ENCODE measurements at places on chromosomes 6 and 20.

DNA sequence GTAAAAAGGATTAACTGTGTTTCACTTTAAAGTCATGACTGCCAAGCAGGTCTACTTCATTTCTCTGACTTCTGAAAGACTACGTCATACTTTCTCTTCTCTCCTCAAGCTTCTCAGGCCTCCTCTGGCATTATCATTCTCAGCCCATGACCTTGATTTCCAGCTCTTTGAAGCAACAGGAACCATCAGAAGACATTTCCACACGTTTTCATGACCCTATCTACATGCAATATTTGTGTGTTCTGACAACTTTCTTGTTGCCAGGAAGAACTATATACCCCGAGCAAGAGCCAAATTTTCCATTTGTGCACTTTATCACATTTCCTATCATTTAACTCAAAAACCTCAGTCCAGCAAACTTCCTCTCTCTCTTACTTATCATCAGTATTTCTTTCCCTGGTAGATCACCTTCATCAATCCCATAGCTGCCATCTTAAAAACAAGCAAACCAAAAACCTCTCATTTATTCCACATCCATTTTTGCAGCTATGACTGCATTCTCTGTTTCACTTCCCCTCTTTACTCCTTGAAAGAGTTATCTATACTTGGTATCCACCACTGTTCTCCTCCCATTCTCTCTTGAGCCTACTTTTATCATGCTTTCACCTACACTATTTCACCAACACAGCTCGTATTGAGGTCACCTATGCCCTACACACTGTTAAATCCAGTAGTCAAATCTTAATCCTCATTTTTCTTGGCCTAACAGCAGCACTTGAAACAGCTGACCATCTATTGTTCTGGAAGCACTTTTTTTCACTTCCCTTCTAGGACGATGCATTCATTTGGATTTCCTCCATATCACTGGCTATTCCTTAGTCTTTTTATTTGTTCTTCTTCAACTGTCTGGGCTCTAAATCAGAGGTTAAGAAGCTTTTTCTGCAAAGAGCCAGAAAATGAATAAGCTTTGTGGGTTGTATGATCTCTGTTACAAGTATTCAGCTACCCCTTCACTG lies 47.1 kb downstream of the STX7 start:
- no peak for DNase-seq

DNA sequence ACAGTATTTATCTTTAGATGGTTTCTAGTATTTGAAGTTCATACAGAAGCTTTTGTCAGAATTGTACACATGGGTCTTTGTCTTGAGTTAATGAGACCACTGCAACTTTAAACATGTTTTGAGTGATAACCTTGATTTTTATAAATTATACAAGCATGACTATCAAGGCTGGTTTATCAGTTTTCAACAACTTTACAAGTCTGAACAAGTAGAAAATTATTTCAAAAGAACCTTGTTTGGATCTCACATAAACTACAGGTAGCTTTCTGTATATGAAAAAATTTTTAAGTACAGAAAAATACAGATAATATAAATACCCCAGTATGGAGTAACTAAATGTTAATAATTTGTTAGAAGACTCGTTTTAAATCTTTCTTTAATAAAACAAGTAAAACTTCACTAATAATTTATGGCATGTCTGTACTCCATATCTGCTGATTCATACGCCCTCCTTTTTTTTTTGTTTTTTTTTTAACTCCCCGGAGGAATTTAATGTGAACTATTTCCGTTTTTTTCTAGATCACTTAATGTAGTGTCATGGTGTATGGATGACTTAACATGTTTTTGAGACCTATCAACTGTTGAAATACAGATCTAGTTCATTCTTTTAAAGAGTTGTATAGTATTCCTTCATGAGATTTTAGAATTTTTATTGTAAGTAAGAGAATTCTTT lies 18.3 kb downstream of the VAPB start:
- no peak for DNase-seq

DNA sequence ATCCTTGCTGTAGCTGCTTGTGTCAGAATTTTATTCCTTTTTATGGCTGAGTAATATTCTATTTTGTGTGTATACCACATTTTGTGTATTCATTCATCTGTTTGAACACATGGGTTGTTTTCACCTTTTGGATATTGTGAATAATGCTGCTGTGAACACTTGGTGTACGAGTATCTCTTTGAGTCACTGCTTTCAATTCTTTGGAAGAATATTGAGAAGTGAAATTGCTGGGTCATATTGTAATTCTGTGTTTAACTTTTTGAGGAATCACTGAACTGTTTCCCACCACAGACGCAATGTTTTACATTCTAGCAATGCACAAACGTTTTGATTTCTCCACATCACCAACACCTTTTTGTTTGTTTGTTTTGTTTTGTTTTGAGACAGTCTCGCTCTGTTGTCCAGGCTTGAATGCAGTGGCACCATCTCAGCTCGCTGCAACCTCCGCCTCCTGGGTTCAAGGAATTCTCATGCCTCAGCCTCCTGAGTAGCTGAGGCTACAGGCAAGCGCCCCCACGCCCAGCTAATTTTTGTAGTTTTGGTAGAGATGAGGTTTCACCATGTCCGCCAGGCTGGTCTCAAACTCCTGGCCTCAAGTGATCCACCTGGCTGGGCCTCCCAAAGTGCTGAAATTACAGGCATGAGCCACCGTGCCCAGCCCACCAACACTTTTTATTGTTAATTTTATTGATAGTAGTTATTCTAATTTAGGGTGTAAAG lies 21.7 kb downstream of the CPXM1 start:
- DNase-seq = no peak

- DNase-seq = peak; percentile 63
These were observed 35.1 kb upstream of the BTN3A2 start for GRCh38 chr6:26329763-26330511.

DNA sequence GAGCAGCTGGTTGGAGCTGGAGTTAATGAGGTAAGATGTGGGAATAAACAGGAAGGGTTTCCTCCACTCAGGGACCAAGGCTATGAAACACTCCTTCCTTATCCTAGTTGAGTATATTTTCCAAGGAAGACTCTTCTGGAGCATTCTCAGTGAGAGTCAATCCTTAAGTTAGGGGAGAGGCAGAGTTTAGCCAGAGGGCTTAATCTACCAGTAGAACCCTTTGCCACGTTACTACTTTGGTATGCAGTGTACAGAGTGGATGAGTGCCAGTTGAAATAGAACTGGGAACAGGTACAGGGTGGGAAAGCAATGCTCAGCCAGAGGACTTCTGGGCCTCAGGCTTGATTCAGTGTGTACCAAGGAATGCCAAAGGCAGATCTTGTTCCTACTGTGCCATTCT lies 114.3 kb downstream of the UBE3D start:
- DNase-seq = no peak

DNA sequence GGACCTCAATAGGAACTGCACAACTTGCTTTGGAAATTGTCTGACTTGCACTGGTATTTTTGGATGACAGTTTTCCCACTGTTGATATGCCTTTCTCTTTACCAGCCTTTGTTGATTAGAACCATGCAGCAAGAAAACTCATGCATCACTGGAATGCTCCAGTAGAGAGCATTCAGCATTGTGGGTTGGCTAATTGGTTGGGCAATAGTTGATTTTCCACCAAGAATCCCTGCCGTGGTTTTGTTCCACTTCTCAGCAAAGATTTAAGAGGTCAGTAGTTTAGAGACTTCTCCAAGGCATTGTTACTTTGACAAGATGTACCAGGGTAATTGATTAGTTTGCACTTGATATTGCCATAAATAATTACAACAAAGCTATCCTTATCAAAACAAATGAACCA lies 260.0 kb downstream of the DHX35 start:
- no peak for DNase-seq

- DNase-seq = no peak
These were observed 26.9 kb downstream of the CLVS2 start for GRCh38 chr6:123022975-123023374.

GRCh38 chr20:10877342-10877741 lies 203.5 kb upstream of the JAG1 start:
- no peak for DNase-seq

GRCh38 chr6:26285143-26286134 lies 79.6 kb upstream of the BTN3A2 start:
- peak; percentile 92 for DNase-seq

DNA sequence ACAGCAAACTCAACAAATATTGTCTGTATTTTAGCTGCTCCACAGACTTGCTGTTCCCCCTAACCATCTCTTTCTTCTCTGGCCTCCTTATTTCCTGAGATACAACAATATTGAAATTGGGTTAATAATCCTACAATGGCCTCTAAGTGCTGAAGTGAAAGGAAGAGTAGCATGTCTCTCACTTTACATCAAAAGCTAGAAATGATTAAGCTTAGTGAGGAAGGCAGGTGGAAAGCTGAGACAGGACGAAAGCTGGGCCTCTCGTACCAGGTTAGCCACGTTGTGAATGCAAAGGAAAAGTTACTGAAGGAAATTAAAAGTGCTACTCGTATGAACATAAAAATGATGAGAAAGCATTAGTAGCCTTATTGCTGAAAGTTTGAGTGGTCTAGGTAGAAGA lies 63.8 kb downstream of the ELOVL5 start:
- no peak for DNase-seq

DNA sequence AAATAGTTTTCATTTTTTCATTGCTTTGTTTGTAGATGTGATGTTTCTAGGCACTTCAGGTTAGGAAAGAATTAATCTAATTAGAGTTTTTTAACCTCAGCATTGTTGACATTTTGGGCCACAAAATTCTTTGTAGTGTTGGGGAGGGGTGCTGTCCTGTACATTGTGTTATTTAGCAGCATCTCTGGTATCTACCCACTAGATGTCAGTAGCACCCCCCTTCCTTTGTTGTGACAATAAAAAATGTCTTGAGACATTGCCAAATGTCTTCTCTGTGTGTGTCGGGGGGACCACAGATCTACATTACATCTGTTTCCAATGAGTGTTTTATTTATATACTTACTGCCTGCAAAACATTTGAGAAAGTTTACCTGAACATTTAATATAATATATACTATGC lies 45.6 kb downstream of the EYA4 start:
- DNase-seq = no peak

DNA sequence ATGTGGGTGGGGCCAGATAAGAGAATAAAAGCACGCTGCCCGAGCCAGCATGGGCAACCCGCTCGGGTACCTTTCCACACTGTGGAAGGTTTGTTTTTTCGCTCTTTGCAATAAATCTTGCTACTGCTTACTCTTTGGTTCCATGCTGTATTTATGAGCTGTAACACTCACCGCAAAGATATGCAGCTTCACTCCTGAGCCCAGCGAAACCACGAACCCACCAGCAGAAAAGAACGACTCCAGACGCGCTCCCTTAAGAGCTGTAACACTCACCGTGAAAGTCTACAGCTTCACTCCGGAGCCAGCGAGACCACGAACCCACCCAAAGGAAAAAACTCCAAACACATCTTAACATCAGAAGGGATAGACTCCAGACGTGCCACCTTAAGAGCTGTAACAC lies 76.7 kb downstream of the TFAP2A start:
- no peak for DNase-seq

GRCh38 chr6:170440437-170440836 lies 112.7 kb downstream of the PSMB1 start:
- no peak for DNase-seq

- DNase-seq = no peak
These were observed 6.3 kb downstream of the BRD2 start for GRCh38 chr6:32974541-32975308.

- DNase-seq = no peak
These were observed 104.5 kb downstream of the NOL4L start for GRCh38 chr20:32480371-32481241.

DNA sequence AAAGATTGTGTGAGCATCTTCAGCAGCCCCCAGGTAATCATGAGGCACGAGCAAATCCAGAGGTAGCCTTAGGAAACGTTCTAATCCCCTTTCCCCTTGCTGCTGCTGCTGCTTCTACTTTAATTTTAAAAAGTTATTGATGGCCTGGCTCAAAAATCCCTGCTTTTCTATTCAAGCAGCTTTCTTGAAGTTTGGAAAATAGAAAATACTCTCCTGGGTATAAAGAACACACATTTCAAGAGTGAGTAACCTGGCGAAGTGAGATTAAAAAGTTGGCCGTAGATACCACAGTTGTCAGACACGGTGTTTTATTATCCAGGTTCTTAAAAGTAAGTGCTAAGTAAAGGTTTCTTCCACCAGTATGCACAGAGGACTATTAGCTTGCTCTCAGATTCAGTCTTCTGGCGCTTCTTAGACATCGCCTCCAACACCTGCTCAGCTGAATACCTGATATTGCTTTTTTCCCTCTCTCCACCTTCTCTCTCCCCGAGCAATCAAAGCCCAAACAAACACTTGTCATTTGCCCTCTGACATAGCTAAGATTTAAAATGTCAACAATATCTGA lies 150.7 kb downstream of the EDN3 start:
- DNase-seq = no peak

- DNase-seq = no peak
These were observed 10.7 kb upstream of the LAMP5 start for GRCh38 chr20:9503526-9504245.

- no peak for DNase-seq
These were observed 8.4 kb downstream of the SLC35D3 start for GRCh38 chr6:136930528-136930927.

- DNase-seq = no peak
These were observed 447.4 kb downstream of the KIF16B start for GRCh38 chr20:16125816-16126215.

DNA sequence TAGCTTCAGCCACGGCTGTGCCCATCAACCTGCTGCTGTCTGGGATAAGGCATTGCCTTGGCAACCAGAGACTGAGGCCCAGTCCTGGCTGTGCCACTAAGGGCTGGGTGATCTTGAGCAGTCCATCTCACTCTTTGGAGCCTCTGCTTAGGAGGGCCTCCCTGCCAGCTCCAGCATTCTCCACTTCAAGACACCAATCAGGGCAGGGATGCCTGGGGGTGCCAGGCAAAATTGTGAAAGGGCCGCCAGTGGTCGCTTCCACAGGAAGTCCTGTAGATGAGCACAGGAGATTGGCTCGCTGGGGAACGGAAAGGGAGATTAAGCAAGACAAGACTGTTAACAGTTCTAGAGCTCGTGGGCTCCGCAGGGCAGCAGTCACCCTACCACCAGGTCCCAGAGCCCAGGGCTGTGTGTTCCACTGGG lies at the start of gene RAB44:
TSS of gene RAB44 (plus strand) at position 346 of the 423 bp plus-strand sequence. CDS start 6,410 bp downstream, outside the sequence.
- DNase-seq = no peak

DNA sequence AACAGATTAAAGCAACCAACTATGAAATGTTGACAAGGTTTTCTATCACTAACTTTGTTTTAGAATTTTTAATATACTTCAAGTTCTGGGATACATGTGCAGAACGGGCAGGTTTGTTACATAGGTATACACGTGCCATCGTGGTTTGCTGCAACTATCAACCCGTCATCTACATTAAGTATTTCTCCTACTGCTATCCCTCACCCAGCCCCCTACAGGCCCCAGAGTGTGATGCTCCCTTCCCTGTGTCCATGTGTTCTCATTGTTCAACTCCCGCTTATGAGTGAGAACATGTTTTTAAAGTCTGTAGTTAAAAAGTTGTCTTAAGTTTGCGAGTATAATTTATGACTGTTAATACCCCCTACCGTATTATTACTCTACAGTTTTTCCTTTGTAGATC lies 844.3 kb upstream of the MANEA start:
- DNase-seq = no peak

Measured in activated naive CD8-positive, alpha-beta T cell treated with anti-CD3 and anti-CD28 coated beads for 36 hours (primary cell).